ENCODE measurements at places on chromosomes 3 and 15.

DNA sequence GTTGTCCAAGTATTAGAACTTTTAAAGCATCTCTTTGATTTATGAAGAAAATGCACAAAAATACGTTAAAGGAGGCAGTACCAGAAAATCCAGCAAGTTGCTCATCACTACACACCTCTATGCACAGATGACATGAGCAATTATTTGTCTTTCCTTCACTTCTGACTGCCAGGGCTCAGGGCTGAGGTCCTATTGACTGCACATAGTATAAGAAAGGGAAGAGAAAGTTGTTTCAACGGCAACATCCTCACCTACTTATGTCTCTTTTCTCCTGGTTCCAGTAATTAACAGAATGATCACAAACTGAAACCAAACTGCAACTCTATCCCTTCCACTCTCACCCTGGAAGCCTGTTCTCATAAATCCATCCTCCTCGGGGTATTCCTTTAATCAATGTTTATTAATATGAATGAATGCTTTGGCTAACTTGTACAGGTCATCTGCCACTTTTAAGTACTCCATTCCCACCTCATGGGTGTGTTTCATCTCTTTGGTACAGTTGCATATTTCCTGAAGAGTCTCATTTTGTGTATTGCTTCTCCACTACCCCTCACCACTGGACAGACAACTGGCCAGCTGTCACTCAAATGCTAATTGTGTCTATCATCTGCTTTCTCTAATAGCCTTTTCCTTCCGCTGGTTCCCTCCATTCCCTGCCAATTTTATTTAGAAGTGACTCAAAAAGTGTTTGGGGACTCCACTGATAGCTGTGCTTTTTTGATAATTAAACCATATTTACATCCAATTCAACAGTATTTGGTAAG is 34.5 kb downstream of the RAB27A start:
- no peak for DNase-seq

DNA sequence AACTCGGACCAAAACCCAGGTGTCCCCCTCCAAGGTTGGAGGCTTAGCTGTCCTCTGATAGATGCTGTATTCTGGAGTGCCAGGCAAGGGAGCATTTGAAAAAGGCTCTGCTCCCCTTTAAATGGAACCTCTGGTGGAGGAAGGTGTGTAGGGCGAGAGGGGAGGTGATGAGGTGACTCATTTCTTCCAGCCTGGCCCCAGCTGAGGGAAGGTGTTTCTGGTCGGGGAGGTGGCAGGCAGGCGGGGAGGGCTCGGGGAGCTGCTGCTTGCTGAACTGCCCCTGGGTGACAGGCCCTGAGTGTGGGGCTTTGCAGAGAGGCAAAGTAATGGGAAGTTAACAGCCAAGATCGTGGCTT is 18.8 kb downstream of the PSTPIP1 start:
- DNase-seq = no peak

- no peak for DNase-seq
Measured at GRCh38 chr15:28954466-28955159, 68.8 kb downstream of the APBA2 start.

- DNase-seq = no peak
Measured at GRCh38 chr3:72185549-72186399, 400.8 kb upstream of the PROK2 start.

- peak; percentile 67 for DNase-seq
Measured at GRCh38 chr3:105518806-105519418, 152.2 kb downstream of the ALCAM start.

- DNase-seq = no peak
Measured at GRCh38 chr3:59771768-59772181, 722.0 kb upstream of the CFAP20DC start.

DNA sequence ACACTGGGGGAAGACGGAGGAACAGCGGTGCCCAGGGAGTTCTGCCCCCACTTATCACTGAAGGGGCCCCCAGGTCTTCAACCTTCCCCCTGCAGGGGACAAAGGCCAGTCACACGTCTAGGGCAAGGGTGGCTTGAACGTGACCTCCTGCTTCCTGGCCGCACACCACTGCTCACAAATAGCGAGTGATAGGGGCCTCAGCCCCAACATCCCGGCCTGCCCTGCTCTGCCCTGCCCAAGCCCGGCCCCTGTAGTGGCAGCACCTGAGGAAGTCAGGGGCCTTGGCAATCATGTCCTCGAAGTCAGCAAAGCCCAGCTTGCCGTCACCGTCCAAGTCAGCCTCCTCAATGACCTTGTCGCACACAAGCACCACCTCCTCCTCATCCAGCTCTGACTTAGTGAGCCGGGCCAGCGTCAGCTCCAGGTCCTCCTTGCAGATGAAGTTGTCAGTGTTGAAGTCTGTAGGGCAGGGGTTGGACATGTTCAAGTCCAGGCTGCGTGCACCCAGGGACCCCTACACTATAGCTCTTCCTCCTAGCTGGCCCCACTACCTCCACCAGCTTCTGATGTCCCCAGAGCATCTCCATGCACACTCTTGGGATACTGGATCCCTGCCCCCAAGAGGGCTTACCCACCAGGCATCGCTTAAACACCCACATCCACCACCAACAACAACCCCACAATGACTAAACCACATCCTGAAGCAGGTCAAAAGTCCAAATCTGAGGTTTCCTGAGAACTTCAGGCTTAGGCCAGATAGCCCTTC is 13.3 kb downstream of the SH2D7 start:
- no peak for DNase-seq

- no peak for DNase-seq
Measured at GRCh38 chr3:25041871-25042584, 386.0 kb upstream of the RARB start.

DNA sequence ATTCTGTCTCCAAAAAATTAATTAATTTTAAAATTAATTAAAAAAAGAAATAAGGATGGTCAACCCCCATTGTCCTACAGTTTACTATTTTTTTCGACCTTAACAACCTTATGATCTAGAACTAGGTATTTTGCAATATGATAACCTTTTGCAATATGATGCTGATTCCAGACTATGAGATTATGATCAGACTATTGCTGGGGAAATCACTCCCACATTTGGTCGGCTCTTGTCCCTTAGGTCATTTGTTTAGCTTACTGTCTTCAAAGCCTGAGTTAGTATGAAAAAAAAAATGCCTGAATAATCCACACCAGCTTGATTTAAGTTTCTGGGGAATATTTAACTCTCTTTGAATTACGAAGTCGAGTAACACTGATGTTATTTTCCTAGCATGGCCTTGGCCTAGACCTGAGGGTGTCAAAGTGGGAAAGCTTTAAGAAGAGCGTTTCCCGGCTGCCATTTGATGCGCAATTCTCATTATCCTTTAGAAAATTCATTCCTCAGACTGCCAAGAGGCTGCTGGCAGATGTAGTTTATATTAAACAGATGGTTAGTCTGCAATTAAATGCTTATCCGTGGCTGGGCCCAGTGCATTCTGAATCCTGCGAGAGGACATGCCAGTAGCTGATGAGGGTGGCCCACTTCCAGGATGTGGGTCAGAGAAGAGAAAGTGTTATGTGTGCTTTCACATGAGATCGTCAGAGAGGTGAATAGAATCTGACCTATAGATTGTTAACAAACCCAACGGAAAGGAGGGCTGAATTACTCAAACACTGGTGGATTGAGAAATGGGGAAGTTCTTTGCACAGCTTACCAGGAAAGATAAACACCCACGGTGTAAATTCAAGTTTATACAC is 496.0 kb upstream of the THBS1 start:
- peak; percentile 14 for DNase-seq

GRCh38 chr15:42080919-42081830 is 13.2 kb downstream of the PLA2G4D start:
- no peak for DNase-seq

DNA sequence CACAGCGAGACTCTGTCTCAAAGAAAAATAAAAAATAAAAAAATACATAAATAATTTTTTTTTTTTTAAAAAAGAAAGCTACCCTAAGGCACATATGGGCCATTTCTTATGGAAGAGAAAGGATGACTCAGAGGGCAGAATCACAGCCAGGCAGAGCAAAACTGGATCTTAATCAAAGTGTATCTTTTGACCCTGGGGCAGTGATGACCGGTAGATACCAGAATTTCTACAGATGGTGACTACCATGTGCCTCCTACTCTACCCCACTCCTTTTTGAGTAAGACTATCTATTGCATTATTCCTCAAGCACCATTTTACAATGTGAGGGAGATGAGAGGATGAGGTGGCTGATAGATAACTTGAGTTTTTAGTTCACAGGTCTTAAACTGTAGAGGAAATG is 26.0 kb downstream of the TARS3 start:
- no peak for DNase-seq

DNA sequence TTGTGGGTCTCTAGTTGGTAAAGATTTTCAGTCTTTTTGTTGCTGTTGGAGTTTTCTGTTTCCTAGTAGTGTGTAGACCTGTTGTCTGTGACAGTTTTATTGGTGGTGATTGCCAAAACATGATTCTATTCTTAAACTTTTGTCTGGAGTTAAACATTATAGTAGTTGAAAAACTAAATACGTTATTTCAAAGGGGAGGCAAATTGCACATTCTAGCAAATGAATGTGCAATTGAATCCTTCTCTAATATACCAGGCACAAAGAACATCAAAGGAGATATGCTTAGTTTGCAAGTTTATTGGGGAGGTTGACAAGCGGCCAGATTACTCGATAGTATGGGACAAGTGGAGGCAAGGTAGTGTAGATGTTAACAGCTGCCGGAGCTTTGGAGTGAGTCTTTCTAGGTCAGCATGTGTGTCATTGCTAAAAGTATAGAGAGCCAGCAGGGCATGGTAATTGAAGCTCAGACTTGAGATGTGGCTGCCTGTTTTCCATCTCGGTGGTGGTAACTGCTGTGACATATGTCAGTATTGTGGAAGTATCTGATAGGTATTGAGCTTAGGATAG is 20.6 kb downstream of the CHD2 start:
- no peak for DNase-seq

DNA sequence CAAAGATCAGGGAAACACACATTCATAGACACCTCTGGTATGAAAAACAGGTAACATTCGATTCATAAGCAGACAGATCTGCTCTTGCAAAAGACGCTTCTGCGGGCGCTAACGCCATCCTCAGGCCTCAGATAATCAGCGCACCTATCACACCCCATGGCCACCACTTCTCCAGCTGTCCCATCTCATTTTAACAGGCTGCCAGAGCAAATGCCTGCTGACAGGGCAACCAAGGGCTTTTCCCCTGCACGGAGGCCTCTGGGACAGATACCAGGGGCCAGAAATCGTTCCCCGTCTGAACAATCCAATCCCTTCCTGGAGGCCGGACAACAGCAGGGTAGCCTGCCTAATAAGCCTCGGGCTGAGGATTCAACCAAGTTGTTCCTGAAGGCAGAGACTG is 15.2 kb downstream of the ABCC5 start:
- DNase-seq = no peak

DNA sequence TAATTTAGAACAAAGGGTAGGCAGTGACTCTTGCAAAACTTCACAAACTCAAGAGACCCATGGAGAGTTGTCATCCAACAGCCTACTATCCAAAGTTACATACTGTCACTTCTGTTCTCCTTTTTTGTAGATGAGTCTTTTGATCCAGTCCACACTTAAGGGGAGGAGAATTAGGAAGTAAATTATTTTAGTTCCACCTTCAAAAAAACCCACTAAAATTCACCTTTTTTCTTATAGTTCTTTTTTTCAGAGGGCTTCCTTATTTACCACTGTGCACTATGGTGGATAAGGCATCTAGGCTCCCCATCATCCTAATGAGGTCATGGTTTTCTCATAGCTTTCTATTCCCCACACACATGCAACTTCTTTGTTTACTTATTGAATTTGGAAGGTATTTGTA is 8.6 kb upstream of the TCAIM start:
- no peak for DNase-seq

GRCh38 chr3:127028781-127029657 is 46.1 kb downstream of the PLXNA1 start:
- no peak for DNase-seq

- no peak for DNase-seq
Measured at GRCh38 chr3:54698054-54698453, 229.8 kb downstream of the LRTM1 start.

- DNase-seq = peak; percentile 60
Measured at GRCh38 chr15:34318277-34319079, 19.1 kb downstream of the SLC12A6 start.

GRCh38 chr15:80480171-80480811 is 76.1 kb downstream of the ARNT2 start:
- DNase-seq = no peak

DNA sequence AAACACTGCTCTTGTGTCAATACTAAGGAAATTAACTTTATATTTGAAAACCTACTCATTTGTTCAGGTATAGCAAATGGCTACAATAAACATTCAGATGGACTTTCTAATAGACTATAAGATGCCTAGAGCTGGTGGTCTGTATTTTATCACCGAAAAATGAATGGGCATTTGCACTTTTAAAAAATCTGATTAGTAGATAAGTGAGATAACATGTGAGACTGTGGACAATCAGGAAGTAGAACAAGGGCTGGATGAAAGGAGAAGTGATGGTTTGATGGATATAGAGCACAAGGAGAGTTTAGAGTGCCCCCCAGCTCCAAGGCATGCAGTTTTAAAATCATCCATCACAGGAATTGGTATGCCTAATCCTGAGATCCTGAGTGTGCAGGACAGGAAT is 308.4 kb upstream of the RARB start:
- DNase-seq = no peak

DNA sequence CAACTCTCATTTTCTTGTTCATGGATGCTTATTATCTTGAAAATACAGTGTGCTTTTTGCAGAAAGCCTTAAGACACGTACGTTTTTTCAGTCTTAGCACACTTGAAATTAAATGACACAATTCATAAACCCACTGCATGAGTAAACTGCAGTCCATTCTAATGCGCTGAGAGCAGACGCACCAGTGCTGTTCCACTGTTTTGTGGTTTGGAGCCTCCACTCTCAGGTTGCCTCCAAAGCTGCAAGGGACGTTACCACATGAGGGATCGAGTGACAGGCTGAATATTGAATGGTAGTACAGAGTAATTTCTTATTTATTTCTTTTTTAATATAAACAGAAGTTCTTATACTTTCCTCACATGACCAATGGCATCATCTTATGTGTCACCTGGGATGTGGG is 12.3 kb downstream of the IQCH start:
- no peak for DNase-seq

DNA sequence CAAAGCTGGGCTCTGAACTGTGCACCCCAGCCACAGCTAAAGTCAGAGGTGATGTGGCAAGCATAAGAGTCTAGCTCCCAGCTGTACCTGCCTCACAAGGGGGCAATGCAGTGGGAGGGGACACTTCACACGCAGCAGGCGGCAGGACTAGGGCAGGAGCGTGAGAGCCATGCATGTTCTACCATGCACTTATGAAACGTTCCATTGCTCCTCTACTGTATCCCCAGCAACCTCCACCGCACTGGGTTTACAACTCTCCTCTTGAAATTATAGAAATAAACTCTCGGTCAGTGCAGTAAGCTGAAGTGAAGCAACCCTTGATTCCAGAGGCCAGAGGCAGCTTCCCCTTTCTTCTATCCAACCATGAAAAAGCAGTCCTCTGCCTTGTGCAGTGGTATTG is 298.6 kb upstream of the STT3B start:
- DNase-seq = no peak
